ENCODE measurements at places on chromosomes 12 and 14. TPM values are rescaled to one million over a fixed set of nuclear protein-coding genes. Genes with fewer than 3 reads are reported as not detected.

Gene MYF5
- total RNA-seq = not detected

Gene OVCH1
- total RNA-seq = not detected

Gene ITGA7
- 1.2 TPM for total RNA-seq

Gene CLMN
- total RNA-seq = under 0.01 TPM

Gene PLA2G1B
- not detected for total RNA-seq

Gene KCNMB4
- under 0.01 TPM for total RNA-seq

Gene PZP
- not detected for total RNA-seq

Gene NXPH4
- total RNA-seq = 0.71 TPM

Gene SYCP3
- total RNA-seq = not detected

Gene DNAJC22
- 12.7 TPM for total RNA-seq

Gene ADCY4
- total RNA-seq = not detected

Gene OR4L1
- total RNA-seq = not detected

Gene LTBP2
- total RNA-seq = 96.8 TPM

Gene MYL2
- total RNA-seq = not detected

Gene SLC6A12
- not detected for total RNA-seq

Gene PLEKHH1
- total RNA-seq = not detected

Gene ITGB7
- not detected for total RNA-seq

Gene SLC38A1
- 32.9 TPM for total RNA-seq

Gene DLGAP5
- 51.6 TPM for total RNA-seq

Gene MIP
- not detected for total RNA-seq

Gene NR4A1
- total RNA-seq = 6.9 TPM

Gene IGF1
- not detected for total RNA-seq

Gene MYH6
- not detected for total RNA-seq

Gene NAV3
- total RNA-seq = 29.4 TPM

Gene DAO
- total RNA-seq = not detected

Gene NID2
- 137 TPM for total RNA-seq

Gene SLC2A3
- total RNA-seq = 47.6 TPM

Gene DDX55
- total RNA-seq = 12.1 TPM

Gene OTOGL
- not detected for total RNA-seq

Gene DLK1
- total RNA-seq = not detected

Gene KERA
- not detected for total RNA-seq

Gene MANSC4
- total RNA-seq = not detected
